Mammary microvascular endothelial cell (primary cell): ENCODE measurements at places on chromosomes 12 and 14. TPM values are rescaled to one million over a fixed set of nuclear protein-coding genes. Genes with fewer than 3 reads are reported as not detected.

The AMDHD1 gene
- total RNA-seq, result not detected in 2 replicates

The NDUFA9 gene
- total RNA-seq, result 93.7 and 104 TPM in 2 replicates

The DBX2 gene
- not detected in 2 replicates for total RNA-seq

The CD4 gene
- total RNA-seq, result not detected in 2 replicates
